Osteoblast (primary cell): ENCODE measurements at places on chromosomes 12 and 14. TPM values are rescaled to one million over a fixed set of nuclear protein-coding genes. Genes with fewer than 3 reads are reported as not detected.

GRCh38 chr14:74737753-74738325, 24.9 kb downstream of the FCF1 start:
- DNase-seq: peak; percentile 65

The THTPA gene
- 27.4 and 27.5 TPM in 2 replicates for total RNA-seq

DNA sequence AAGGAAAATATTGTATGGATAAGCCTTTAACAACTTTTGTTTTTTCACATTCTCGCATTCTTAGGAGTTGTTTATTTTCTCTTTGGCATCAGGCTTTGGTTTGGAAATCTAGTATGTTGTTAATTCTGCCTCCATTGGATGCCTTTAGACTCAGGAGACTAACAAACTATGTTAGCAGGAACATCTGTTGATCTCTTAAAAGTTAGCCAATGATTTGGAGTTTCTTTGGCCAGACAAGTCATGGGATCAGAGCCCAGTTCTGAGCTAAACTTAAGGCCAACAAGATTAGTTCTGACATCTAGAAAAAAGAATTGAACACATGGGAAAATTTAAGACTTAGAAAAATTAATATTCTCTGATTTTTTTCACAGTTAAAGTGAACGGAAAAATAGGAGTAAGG, 35.3 kb upstream of the STRAP start:
- no peak for DNase-seq

GRCh38 chr12:75848431-75848925, 183.1 kb downstream of the PHLDA1 start:
- DNase-seq: no peak

The MYH7 gene
- total RNA-seq: not detected in 2 replicates

DNA sequence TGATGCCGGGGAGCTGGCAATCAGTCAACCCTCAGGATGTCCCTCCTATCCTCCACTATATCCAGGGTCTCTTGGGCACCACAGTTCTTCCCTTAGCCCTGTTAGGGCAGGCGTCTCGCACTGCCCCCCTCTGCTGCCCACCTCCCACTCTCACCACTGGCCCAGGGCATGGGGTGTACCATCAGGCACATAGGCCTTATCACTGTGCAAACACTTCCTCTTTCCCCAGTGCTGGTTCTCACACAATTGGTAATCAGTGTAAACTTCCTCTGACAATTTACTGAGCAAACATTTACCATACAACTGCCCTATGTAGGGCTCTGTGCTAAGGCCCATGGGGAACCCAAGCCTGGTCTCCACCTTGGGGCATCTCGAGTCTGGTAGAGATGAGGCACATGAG, 20.1 kb upstream of the TMED10 start:
- DNase-seq: no peak

- no peak for DNase-seq
Measured at GRCh38 chr12:69966839-69967238, 141.8 kb downstream of the MYRFL start.

GRCh38 chr14:90573385-90574105, 176.7 kb downstream of the CALM1 start:
- DNase-seq: peak; percentile 22

- DNase-seq: peak; percentile 89
Measured at GRCh38 chr14:73943083-73943482, 6.8 kb downstream of the FAM161B start.

The CDKN1B gene
- total RNA-seq: 44.5 and 52.8 TPM in 2 replicates

The TAS2R14 gene
- total RNA-seq: 5.9 and 7.2 TPM in 2 replicates

DNA sequence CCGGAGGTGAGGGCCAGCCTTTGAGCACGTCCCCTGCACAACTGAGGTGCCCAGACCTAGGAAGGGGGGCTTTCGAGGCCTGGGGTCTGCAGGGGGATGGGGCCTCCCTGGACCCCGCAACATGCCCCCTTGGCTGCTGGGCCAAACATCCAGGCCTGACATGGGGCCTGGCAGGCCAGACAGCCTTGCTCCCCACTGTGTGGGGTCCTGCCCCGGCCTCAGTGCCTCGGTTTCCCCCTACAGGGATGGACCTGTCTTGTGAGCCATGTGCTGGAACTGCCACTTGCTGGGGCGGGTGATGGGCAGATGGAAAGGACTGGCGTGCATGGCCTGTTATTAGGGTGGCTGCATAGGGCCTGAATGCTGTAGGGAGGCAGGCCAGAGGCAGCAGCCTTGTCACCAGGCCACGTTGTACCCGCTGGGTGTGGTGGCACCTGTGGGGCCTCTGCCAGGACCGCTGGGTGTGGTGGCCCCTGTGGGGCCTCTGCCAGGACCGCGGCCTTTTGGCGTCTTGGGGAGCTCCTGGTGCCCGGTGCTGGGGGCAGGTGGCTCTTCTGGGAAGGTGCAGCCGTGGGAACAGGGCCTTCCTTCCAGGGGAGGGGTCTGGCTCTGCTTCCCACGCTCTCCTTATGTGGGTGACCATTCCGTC, 20.4 kb downstream of the ASPG start:
- DNase-seq: peak; percentile 71

DNA sequence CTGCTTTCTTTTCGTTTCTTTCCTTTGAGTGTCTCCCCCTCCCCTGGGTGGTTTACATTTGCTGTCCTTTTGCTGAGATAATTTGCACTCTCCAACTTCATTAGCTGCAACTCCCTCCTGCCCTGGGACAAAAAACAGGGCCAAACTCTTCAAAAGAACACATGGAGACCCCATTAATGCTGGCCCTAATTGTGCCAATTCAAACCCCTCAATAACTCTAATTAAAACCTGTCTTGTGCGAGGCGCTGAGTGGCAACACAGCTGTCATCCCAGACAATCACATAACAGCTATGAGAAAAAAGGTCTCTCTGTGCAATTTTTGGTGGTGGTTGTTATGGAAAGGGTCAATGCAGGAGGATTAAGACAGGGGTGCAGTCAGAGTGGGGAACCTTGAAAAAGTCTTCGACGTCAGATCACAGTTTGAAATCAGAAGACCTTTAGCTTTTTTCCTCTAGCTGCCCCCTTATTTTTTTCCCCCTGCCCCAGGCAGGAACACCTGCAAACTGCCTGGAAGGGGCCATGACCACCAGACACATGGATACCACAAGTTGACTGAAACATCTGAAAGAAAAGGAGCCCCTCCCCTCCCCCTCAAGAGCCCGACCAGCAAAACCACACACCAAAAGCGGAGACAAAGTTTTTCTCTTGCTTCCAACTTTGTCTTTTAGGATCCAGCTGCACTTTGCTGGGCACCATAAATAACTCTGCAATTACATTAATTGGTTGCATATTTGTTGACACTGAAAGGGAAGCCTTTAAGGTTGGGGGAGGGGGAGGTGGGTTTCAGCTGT, 26.5 kb upstream of the SMOC1 start:
- DNase-seq: no peak

The TAS2R8 gene
- total RNA-seq: under 0.01 and 0.36 TPM in 2 replicates

GRCh38 chr12:120358412-120359100, 10.4 kb downstream of the MSI1 start:
- no peak for DNase-seq

The P2RX2 gene
- not detected in 2 replicates for total RNA-seq

The ESRRB gene
- under 0.01 TPM in 1 of 2 replicates, not detected in the other for total RNA-seq

The CCDC38 gene
- under 0.01 TPM in 2 replicates for total RNA-seq

- no peak for DNase-seq
Measured at GRCh38 chr12:66160704-66161103, 9.1 kb downstream of the TMBIM4 start.

The CLEC4C gene
- not detected in 2 replicates for total RNA-seq

DNA sequence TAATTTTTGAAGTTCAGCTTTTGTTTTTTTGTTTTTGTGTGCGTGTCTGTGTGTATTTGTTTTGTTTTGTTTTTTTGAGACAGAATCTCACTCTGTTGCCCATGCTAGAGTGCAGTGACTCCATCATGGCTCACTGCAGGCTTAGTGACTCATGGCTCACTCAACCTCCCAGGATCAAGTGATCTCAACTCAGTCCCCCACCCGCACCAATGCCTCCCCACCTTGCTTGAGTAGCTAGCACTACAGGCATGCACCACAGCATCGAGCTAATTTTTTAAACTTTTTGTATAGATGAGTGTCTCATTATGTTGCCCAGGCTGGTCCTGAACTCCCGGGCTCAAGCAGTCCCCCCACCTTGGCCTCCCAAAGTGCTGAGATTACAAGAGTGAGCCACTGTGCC, 981.4 kb downstream of the BCL11B start:
- DNase-seq: no peak

The HEATR5A gene
- 38.3 and 46.0 TPM in 2 replicates for total RNA-seq

GRCh38 chr12:91327889-91328288, 145.3 kb upstream of the DCN start:
- DNase-seq: no peak

GRCh38 chr12:132407992-132408391, 78.6 kb upstream of the GALNT9 start:
- DNase-seq: no peak

DNA sequence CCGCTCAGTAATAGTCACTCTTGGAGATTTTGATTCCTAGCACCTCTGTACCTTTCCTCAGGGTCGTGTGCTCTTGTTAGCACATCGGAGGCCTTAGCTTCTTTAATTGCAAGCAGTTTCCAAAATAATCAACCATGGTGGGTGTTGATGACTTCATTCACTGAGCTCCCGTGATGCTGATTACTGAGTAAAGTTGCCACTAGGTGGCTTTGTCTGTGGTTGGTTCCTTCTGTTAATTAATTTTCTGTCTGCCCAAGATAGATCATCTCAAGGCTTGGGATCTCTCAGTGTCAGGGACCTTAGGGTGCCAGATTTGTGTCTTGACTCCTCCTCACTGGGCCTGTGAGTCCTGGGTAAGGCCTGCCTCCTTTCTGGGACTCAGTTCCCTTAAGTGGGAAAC, 54.3 kb downstream of the PTPN11 start:
- peak; percentile 53 for DNase-seq
